ENCODE measurements at places on chromosomes 11 and 22. TPM values are rescaled to one million over a fixed set of nuclear protein-coding genes. Genes with fewer than 3 reads are reported as not detected.

The ABCG4 gene
- total RNA-seq, result 0.35 TPM

The KCNJ1 gene
- total RNA-seq, result not detected

The SLC22A8 gene
- total RNA-seq, result not detected

DNA sequence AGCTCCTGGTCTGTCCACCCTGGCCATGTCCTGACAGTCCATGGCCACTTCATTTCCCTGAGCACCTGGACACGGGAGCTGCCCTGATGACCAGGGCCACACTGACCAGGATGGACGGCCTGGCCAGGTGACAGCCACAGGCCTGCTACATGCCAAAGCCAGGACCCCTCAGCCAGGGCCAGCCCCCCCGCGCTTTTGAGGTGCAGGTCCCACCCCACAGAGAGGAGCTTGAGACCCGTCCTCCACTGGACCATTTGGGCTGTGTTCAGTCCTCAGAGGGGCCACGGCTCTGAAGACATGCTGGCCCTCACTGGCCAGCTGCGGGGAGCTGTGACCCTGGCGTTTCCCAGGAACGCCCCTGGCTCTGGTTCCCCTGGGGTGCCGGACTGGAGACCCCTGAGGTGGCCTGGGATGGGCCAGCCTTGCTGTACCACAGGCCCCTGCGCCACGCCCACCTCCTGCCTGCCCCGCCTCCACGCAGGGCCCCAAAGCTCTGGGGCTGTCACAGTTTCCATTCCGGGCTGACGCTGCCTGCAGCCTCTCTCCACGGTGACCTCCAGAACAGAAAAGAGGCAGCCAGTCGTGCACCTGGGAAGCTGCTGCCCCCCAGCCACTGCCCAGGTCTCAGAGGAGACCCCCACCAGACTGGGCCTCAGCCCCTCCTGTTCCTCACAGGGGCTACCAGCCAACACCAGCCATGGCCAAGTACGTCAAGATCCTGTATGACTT is 18.2 kb downstream of the EPS8L2 start:
- DNase-seq, result no peak

DNA sequence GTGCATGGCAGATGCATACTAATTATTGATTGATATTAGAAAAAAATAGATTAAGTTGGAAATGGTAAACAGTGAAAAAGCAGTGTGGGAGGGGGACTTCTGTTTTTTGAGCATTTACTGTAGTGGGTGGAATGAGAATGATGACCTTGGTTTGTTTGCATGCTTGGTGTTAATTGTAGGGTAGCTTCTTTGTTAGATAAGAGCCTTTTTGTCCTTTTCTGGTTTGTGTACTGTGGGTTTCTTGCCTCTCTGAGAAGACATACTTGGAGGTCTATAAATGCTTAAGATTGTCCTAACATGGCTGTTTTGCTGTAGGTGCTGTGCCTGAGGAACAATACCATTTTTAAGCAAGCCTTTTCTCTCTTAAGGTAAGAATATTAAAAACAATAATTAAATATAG is 17.0 kb downstream of the MRPL48 start:
- no peak for DNase-seq

DNA sequence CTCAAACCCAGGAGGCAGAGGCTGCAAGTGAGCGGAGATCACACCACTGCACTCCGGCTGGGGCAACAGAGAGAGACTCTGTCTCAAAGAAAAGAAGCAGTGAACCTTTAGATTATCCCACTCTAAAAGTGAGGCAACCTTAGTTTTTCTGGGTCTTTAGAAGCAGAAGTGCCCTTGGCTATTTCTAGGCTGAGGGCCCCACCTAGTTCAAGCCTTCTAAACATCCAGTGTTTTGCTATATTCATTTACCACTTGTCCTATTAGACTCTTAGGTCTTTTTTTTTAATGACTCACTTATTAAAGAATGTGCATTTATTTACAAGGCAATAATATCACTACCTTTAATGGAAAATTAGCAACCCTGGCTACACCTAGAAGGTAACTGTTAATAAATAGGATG is 16.7 kb upstream of the EHF start:
- DNase-seq, result no peak

DNA sequence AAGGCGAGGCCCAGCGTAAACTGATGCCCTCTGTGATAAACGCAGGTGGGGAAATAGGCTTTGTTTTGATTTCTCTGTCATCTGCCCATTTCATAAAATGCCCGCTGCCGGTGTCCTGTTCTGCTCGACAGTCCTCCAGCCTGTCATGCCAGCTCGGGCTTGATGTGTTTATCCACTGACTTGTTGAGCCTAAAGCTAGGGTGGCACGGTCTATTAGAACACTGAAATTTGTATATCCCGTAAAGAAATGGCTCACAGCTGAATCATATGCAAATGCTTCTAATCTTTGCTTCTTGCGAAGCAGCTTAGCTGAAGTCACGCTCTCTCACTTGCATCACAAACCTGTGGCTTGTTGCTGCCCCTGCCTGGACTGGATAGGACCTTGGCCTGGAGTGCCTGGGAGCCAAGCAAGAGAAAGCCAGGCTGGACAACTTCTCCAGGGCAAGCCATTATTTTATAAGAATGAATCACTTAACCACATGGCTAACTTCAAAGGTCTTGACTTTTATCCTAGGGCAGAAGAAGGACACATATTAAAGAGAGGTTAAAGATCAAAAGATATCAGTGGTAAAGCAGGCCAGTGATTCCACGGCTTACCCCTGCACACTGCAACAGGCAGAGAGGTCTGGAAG is 33.1 kb downstream of the EHF start:
- DNase-seq, result no peak

DNA sequence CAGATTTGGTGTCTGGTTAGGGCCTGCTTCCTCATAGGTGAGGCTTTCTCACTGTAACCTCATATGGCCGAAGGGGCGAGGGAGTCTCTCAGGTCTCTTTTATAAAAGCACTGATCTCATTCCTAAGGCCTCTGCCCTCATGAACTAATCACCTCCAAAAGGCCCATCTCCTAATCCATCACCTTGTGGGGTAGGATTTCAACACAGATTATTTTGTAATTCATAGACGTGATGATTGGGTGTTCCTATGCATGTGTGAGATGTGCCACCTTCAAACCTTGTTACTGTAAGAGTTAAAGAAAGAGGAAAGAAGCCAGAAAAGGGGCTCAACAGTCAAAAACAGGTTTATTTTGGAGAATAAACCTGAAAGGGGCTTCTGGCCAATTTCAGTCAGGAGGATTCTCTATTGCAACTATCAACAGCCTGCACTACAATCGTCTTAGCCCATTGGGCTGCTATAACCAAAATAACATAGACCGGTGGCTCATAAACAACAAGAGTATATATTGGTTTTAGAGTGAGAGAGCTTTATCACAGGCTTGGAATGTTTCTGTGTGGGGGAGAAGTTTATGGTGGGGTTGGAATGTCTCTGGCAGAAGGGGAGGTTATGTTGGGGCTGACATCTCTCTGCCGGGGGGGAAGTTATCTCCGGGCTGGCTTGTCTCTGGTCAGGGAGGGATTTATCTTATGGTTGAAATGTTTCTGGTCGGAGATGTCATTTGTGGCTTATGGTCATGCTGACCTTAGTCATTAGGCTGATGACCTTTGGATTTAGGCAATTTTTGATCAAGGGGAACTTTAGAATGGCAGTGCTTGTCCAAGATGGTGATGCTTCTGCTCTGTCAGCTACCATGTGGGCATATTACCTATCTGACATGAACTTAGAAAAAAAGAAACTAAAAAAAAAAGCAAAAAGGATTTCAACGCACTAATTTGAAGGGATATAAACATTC is 35.1 kb downstream of the CSF2RB start:
- no peak for DNase-seq

- no peak for DNase-seq
Measured at GRCh38 chr11:12222055-12222792, 111.8 kb downstream of the MICAL2 start.

- no peak for DNase-seq
Measured at GRCh38 chr22:42430528-42431125, 1.6 kb downstream of the NFAM1 start.

DNA sequence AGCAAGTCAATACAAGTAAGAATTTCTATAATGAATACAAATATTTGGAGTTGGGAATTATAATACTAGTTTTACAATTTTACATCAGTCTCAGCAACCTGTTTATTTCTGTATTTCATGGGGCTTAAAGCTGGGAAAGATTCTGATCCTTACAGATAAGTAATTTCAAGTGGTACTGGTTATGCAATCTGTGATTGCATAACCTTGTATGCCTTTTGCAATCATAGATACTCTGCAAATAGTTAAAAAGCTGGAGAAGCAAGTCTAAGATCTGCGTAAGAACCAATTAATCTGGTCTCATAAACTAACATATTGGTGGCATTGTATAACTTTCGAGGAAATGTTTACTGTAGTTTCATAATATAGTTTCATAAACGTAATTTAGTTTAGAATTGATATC is 198.3 kb upstream of the PGR start:
- no peak for DNase-seq

DNA sequence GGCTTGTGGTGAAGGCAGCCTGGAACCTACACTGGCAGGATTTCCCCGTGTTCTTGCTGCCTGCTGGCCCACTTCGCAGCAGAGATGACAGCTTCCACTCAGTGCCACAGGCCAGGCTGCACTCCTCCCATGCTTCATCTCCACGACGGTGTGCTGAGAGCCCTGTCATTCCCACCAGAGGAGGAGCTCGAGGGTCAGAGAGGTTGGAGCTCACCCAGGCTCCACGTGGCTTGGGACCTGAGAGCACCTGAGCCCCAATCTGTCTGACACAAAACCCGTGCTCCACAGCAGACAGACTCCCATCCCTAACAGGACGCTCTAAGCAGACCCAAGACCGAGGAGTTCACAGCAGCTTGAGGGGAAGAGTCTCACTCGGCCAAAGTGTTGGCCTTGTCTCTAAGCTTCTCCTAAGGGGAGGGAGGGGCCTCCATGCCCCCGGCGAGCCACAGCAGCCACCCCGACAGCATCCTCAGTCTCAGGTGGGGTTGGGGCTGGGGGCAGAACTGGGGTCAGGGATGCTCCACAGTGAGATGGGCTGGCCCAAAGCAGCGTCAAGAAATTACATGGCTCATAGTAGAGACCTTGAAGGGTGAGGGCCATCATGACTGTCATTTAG is 10.7 kb downstream of the LRFN4 start:
- DNase-seq, result no peak

GRCh38 chr22:49468487-49469198 is 359.0 kb downstream of the BRD1 start:
- DNase-seq, result no peak
